NCI-H510A (cell line): ENCODE measurements at places on chromosomes 16 and 17.

GRCh38 chr16:57622361-57623250 lies 5.8 kb upstream of the ADGRG1 start:
- DNase-seq: no peak

DNA sequence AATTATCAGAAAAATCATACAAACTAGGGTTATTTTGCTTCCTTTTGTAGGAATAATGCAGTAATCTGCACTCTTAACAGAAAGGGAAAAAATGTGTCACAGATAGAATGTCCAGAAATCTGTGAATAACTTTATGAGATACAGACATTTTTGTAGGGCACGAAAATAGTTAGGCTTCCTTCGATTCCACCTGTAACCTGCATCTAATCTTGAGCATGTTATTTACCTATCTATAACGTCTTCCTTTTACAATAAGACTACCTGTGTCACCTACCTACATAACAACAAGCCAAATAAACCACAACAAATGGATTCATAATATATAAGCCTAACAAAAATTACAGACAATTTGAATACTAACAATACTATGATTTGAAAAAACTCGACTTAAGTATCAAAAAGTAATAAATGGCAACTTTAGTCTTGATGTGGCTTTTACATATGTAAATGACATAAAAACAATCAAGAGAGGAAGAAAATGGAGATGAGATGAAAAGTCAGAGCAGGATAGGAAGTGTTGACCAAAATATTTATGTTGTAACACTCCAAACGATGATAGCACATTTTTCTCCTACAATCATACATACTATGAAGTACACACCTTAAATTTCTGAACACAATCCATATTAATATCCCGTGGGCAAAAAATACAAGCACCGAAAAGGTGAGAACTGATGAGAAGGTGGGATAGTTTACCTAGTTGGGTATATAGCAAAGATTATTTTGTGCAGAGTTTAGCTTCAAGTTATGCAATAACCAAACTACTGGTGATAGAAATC lies 2.5 kb downstream of the STAT5B start:
- no peak for DNase-seq

DNA sequence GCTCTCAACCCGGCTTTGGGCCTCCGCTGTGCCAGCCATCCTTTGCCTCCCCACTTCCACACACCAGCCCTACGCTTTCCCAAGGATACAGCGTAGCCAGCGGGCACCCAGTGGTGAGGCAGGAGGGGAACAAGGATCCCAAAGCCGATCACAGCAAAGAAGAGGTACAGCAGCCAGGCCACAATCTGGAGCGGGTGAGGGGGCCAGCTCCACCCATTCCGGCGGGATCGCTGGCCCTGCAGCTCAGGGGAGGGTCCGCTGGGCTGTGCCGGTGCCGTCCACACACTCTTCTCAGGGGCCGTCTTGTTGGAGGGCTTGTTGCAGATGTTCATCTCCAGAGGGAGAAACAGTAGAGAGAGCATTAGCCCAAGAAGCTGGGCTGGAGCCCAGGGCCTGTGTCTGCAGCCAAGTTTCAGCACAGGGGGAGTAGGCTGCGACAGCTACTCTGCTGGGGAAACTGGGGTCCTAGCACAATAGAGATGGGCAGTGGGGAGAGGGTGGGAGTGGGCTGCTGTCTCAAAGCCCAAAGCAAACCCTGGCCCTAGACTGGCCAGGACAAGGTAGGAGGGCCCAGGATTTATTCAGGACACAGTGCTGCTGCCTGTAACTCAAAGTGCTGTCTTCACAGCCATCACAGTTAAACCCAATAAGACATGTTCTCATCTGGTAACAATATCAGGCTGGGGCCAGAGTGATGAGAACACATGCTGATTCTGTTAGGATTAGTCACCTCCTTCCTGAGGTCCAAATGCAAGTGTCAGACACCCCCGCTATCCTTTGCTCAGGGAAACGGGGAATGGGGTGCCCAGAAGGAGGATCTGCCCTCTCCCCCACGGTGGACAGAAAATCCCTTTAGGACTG lies 9.9 kb downstream of the ZDHHC1 start:
- DNase-seq: no peak

- no peak for DNase-seq
Observed at GRCh38 chr16:1057252-1057932, 15.2 kb upstream of the SSTR5 start.

DNA sequence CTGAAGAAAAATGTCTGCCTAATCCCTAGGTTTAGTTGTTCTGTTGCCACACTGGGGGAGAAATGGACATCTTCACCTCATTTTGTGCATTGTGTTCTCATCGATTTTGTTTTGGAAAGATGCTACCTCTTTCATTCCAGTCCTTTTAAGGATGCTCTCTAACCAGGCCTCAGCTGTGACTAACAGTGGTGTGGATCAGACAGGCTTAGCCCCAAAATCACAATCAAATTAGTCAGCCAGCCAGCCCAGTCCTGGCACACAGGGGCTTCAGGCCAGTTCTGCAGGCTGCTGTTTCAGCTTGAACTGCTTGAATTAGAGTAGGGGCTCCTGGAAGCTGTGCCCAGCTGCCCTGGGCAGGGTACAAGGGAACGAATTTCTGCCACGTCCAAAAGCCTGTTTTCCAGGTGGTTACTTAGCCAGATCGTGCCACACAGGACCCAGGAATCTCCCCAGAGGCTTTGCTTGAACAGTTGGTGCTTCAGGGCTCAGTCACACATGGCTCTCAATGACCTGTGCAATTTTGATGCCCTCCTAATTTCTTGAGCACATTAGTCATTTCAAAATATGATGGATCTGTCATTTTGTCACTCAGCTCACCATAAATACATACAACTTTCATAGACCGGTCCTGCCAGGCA lies 60.7 kb downstream of the CLEC16A start:
- no peak for DNase-seq

DNA sequence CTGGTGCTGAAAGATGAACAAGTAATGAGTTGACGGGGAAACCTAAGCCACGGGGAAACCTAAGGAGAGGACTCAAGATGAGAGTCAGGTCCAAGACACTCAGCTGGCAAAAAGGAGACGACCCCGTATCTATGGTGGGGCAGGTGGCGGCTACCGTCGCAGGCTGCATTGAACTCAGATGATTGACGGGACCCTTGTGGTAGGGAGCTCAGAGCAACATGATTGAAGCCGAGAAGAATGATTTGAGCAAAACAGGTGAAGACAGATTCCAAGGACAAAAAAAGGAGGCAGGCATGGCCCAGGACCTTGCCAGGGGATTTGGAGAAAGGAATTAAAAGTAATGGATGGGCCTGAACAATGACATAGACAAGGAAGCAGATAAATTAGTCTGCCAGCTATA lies 7.5 kb upstream of the MYH3 start:
- no peak for DNase-seq
